ENCODE measurements at places on chromosomes 13 and 19. TPM values are rescaled to one million over a fixed set of nuclear protein-coding genes. Genes with fewer than 3 reads are reported as not detected.
A peak's percentile ranks its signal among the peaks of the same experiment; 100 is the strongest.

The BICRA gene
- 12.0 TPM for polyA plus RNA-seq

DNA sequence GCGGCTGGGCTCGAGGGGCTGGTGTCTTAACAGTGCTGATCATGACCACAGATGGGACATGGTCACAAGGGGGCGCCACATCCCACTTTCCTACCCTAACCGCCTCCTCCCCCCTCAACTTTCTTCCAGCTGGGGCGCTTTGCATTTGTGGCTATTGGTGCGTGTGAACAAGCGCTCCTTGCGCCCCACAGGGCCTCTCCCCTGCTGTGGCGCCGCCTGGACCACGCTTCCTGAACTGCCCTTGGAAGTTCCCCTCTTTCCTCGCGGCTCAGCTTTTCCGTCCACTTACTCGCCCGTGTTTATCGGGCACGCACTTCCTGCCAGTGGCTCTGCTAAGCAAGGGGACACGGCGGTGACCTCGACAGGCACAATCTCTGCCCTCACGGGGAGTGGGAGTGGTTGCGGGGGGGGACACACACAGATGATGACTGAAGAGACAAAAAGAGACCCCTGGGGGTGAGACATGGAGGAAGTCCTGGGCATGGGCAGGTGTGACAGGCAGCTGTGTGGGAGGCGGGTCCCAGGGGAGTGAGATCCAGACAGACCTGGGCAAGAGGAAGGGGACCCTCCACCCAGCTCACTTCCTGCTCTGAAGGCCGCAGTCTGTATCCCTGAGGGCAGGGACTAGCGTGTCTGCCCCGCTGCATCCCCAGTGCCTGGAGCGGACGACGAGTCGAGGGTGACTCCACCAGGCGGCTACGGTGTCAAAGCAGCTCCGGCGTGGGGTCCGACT is 40.3 kb downstream of the ZNF787 start:
- peak; percentile 53 for DNase-seq

The VSTM1 gene
- polyA plus RNA-seq = 0.22 TPM

GRCh38 chr19:13209484-13210338 is 59.5 kb downstream of the IER2 start:
- DNase-seq = no peak

- DNase-seq = no peak
Measured at GRCh38 chr13:68030152-68030809, 800.1 kb upstream of the PCDH9 start.

DNA sequence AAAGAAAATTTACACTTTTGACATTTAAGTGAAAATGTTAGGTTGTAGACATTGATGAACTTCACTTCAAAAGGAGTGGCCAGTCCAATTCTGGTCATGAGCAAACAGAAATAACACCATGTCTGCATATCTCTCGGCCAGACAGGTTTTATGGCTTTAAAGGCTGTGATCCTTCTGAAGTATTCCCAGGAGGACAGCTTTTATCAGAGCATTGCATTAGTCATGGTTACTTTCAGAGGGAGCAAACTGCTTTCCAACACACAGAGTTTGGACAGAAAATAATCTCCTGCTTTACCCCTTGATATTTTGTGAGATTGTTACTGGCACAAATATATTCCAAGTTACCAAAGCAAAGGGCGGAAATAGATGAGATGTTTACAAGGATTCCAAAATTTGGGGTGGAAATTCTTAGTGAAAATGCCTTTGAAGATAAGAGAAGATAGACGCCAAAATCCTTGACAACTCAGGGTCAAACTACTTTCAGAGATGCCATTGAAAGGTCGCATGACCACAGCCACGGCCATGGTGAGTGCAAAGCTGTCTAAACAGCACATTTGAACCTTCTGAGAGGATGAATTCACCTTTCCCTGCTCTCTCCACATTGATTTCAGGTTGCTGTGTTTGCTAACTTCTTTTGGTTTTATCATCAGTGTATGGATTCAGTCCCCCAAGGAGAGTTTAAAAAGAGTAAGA is 584.5 kb upstream of the SGCG start:
- no peak for DNase-seq

The PALM3 gene
- 32.9 TPM for polyA plus RNA-seq

- DNase-seq = no peak
Measured at GRCh38 chr13:30429721-30430694, 7.7 kb downstream of the UBE2L5 start.

DNA sequence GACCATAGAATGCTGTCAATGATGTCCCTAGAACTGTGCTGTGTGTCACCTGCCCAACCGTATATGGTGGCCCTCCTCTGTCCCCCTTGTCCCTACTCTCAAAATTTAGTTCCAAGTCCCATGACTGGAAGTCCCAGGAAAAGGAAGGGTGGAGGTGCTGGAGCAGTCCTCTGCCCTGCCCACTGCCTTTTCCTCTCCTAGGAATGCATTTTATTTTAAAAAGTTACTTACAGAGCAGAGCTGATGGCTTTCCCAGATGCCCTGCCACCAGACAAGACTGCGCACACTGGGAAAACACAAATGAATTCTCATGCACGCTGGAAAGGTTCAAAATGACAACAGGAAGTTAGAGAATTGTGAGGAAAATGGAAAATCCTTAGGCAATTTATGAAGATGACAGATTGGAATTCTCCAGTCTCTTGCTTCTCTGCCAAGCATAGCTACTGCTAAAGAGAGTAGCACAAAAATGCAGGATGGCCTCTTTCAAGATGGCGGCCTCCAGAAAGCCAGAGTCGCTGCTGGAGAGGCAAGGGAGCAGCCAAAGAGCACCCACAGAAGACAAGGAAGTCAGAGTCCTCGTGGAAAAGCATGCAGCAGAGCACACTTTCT is 117.1 kb upstream of the TSC22D1 start:
- DNase-seq = no peak

All from left renal pelvis (tissue), 4 donors.